ENCODE measurements at places on chromosomes 12 and 14. TPM values are rescaled to one million over a fixed set of nuclear protein-coding genes. Genes with fewer than 3 reads are reported as not detected.

The KRT72 gene
- 0.32 TPM for total RNA-seq

The TBC1D30 gene
- total RNA-seq: 0.40 TPM

GRCh38 chr12:14576896-14577295, 9.2 kb upstream of the PLBD1 start:
- H3K4me3 ChIP-seq: no peak overlapping the region
- no peaks in the 10 kb centered on the region for H3K36me3 ChIP-seq
- peaks cover 19% of the 10 kb centered on the region for H3K4me1 ChIP-seq
- DNase-seq: no peak
- peaks cover 2% of the 10 kb centered on the region for H3K27me3 ChIP-seq

DNA sequence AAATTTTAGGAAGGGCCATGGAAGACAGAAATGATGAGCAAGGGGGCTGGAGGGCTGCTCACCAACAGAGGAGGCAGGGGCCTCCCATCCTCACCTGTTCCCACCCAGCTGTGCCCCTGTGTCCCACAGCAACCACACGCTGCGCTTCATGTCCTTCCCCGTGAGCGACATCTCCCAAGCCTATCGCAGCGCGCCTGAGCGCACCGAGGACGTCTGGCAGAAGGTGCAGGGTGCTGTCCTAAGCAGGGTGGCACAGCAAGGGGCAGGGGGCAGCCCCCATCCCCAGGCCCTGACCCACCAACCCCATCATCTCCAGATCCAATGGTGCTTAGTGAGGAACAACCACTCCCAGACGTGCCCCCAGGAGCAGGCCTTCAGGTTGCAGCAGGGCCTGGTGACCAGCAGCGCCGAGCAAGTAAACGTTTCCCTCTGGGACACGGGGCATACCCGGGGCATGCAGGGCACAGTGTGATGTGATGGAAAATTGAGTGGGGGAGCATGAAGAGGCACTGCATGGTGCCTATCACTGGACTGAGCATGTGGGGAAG, 8.1 kb downstream of the CARMIL3 start:
- no peak overlapping the region for H3K27ac ChIP-seq
- no peak overlapping the region for H3K4me3 ChIP-seq
- DNase-seq: no peak
- no peaks in the 10 kb centered on the region for H3K36me3 ChIP-seq

The SMCO2 gene
- 0.32 TPM for total RNA-seq

- H3K36me3 ChIP-seq: peaks cover 31% of the 10 kb centered on the region
- H3K4me3 ChIP-seq: no peak overlapping the region
- no peak overlapping the region for H3K27ac ChIP-seq
- H3K4me1 ChIP-seq: peaks cover 5% of the 10 kb centered on the region
These were observed 48.2 kb downstream of the CRACR2A start for GRCh38 chr12:3704512-3705353.

- DNase-seq: no peak
- H3K36me3 ChIP-seq: peaks cover 2% of the 10 kb centered on the region
- peaks cover 7% of the 10 kb centered on the region for H3K4me1 ChIP-seq
- H3K4me3 ChIP-seq: no peak overlapping the region
- H3K27ac ChIP-seq: no peak overlapping the region
- H3K27me3 ChIP-seq: peaks cover 4% of the 10 kb centered on the region
These were observed 124.1 kb downstream of the SSPN start for GRCh38 chr12:26319511-26319910.

GRCh38 chr14:93720981-93721483, 67.3 kb downstream of the PRIMA1 start:
- no peak overlapping the region for H3K27ac ChIP-seq
- H3K4me3 ChIP-seq: no peak overlapping the region
- no peaks in the 10 kb centered on the region for H3K36me3 ChIP-seq
- H3K4me1 ChIP-seq: no peaks in the 10 kb centered on the region
- no peaks in the 10 kb centered on the region for H3K27me3 ChIP-seq
- no peak for DNase-seq

DNA sequence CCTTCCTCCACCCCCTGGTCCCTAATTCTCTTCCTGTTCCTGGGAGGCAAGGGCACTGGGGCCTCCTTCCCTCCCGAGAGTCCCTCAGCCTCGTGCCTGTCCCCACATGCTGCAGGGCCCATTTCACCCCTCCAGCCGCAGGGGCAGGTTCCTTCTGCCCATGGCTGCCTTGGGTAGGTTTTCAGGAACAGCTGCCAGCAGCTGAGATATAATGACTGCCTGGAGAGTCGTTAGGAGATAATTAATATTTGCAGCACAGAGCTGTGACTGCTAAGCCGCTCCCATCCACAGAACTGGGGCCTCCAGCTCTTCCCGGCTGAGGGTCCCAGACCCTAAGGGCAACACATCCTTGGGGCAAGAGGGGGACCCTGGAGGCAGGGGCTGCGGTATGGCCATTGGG, 211.9 kb upstream of the LHX5 start:
- H3K27me3 ChIP-seq: no peaks in the 10 kb centered on the region
- no peak for DNase-seq
- H3K27ac ChIP-seq: no peak overlapping the region
- H3K36me3 ChIP-seq: no peaks in the 10 kb centered on the region
- no peak overlapping the region for H3K4me3 ChIP-seq

The SLCO1B1 gene
- not detected for total RNA-seq

The CMTM5 gene
- total RNA-seq: not detected

GRCh38 chr12:40378691-40379090, 153.9 kb downstream of the LRRK2 start:
- H3K4me3 ChIP-seq: no peak overlapping the region
- DNase-seq: no peak
- H3K36me3 ChIP-seq: no peaks in the 10 kb centered on the region
- H3K27ac ChIP-seq: no peak overlapping the region

GRCh38 chr12:85280165-85280983, at the start of gene ALX1:
ALX1 (plus strand) TSS chr12:85280220; CDS start chr12:85280262, 42 bp downstream.
- peak within 1 kb of the TSS; percentile 11 for H3K4me3 ChIP-seq
- peaks cover 7% of the 10 kb centered on the region for H3K4me1 ChIP-seq
- H3K27ac ChIP-seq: no peak within 1 kb of the TSS
- no peak for DNase-seq
- peaks cover 52% of the 10 kb centered on the region for H3K27me3 ChIP-seq
- H3K36me3 ChIP-seq: no peaks in the 10 kb centered on the region

The ARHGDIB gene
- 765 TPM for total RNA-seq

DNA sequence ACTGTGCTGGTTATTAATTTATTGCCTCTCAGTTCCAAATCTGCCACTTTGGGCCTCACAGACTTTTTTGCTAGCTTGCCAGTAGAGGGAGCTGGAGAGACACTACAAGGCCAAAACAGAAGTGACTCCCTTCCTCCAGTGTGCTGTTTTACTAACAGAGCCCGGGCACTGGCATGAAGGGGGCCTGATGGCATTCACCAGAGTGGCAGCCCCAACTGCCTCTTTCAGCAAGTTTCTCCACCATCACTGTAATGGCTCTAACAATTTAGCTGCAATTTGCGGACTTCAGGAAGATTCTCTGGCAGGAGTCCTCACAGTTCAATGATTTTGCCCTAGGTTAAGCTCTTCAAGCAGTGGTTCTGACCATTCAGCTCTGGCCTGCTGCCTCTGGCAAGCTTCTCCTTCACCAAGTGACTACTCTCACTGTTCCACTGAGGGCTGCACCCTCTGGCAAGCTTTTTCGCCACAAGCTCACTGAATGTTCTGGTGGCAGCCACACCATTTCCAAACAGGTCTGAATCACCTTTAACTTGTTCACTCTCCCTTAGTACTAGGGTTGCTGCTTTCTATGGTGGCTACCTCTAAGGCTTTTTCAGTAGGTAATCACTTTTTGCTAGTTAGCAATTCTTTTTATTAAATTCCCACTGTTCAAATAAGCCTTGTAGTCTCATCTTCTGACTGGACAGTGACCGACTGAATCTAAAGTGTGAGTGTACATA, 104.9 kb downstream of the ZC3H14 start:
- no peak overlapping the region for H3K4me3 ChIP-seq
- H3K36me3 ChIP-seq: peaks cover 12% of the 10 kb centered on the region
- DNase-seq: peak; percentile 52
- peaks cover 2% of the 10 kb centered on the region for H3K4me1 ChIP-seq
- H3K27me3 ChIP-seq: no peaks in the 10 kb centered on the region

- H3K4me3 ChIP-seq: no peak overlapping the region
- H3K27me3 ChIP-seq: no peaks in the 10 kb centered on the region
- H3K27ac ChIP-seq: no peak overlapping the region
- no peaks in the 10 kb centered on the region for H3K36me3 ChIP-seq
- DNase-seq: no peak
- no peaks in the 10 kb centered on the region for H3K4me1 ChIP-seq
These were observed 478.9 kb downstream of the BCAT1 start for GRCh38 chr12:24470050-24470449.

DNA sequence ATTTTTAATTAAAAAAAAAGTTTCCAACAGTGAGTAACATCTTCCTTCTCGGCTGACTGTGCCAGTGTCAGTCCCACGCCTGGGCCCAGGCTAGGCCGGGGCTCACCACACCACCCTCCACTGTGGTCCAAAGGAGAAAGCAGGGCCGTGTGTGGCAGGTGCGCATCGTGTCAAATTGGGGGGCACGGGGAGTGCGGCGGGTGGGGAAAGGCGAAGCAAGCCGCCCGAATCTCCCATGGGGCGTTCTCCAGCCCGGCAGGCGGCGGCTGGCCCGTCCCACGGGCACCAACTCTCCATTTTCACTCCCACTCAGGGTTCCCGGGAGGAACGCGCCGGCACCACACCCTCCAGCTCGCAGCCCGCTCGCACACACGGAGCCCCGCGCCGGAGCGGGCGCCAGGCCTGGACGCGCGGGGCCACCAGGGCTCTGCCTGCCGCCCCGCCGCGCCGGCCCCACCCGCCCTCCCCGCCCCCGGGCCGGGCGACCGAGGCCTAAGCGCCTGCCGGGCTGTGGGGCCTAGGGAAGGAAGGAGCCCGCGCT, 604 bp downstream of the EEA1 start:
- no peaks in the 10 kb centered on the region for H3K27me3 ChIP-seq
- peaks cover 3% of the 10 kb centered on the region for H3K36me3 ChIP-seq
- peak; percentile 78 for DNase-seq
- peak overlapping the region; percentile 85 for H3K4me3 ChIP-seq
- peaks cover 31% of the 10 kb centered on the region for H3K4me1 ChIP-seq

DNA sequence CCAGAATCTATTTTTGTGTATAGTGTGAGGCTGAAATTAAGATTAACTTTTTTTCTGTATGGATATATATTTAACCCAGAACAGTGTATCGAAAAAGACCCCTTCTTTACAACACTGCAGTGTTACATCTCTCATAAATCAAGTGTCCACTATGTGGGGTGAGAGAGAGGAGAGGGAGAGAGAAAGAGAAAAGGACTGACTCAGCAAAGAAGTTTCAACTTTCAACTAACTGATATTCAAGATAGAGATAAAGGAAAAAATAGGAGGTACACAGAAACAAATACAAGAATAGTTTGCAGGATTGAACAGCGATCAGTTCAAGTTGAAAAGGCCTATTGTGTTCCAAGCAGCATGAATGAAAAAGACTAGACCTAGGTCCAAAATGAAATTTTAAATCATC, 126.7 kb upstream of the NEDD1 start:
- no peaks in the 10 kb centered on the region for H3K4me1 ChIP-seq
- H3K27ac ChIP-seq: no peak overlapping the region

- H3K4me1 ChIP-seq: no peaks in the 10 kb centered on the region
- DNase-seq: no peak
- H3K27me3 ChIP-seq: no peaks in the 10 kb centered on the region
- no peak overlapping the region for H3K27ac ChIP-seq
These were observed 540.8 kb downstream of the NRXN3 start for GRCh38 chr14:78710963-78711362.

- DNase-seq: no peak
- no peak overlapping the region for H3K4me3 ChIP-seq
- H3K36me3 ChIP-seq: no peaks in the 10 kb centered on the region
- no peaks in the 10 kb centered on the region for H3K4me1 ChIP-seq
- H3K27ac ChIP-seq: no peak overlapping the region
- peaks cover 10% of the 10 kb centered on the region for H3K27me3 ChIP-seq
These were observed 127.4 kb downstream of the CALM1 start for GRCh38 chr14:90523961-90524875.
